ENCODE measurements at places on chromosomes 2 and 18.

- no peaks in the 10 kb centered on the region for H3K36me3 ChIP-seq
- peak overlapping the region; percentile 65 for H3K4me3 ChIP-seq
- peaks cover 10% of the 10 kb centered on the region for H3K27me3 ChIP-seq
- DNase-seq: peak; percentile 85
- peak overlapping the region; percentile 80 for H3K27ac ChIP-seq
- peaks cover 31% of the 10 kb centered on the region for H3K4me1 ChIP-seq
These were observed 13.3 kb downstream of the CHRNA1 start for GRCh38 chr2:174750923-174751441.

GRCh38 chr2:32865399-32866068, 81.2 kb upstream of the LTBP1 start:
- H3K27ac ChIP-seq: no peak overlapping the region
- DNase-seq: no peak
- H3K36me3 ChIP-seq: no peaks in the 10 kb centered on the region
- H3K27me3 ChIP-seq: peaks cover 2% of the 10 kb centered on the region

- DNase-seq: no peak
- H3K27ac ChIP-seq: no peak overlapping the region
- no peaks in the 10 kb centered on the region for H3K4me1 ChIP-seq
- H3K27me3 ChIP-seq: no peaks in the 10 kb centered on the region
These were observed 52.6 kb downstream of the SH3BP4 start for GRCh38 chr2:235004329-235004903.

- no peaks in the 10 kb centered on the region for H3K27me3 ChIP-seq
- peaks cover 5% of the 10 kb centered on the region for H3K4me1 ChIP-seq
- no peak overlapping the region for H3K27ac ChIP-seq
- no peak overlapping the region for H3K4me3 ChIP-seq
- no peak for DNase-seq
These were observed 135.1 kb downstream of the NCOA1 start for GRCh38 chr2:24626131-24626530.

DNA sequence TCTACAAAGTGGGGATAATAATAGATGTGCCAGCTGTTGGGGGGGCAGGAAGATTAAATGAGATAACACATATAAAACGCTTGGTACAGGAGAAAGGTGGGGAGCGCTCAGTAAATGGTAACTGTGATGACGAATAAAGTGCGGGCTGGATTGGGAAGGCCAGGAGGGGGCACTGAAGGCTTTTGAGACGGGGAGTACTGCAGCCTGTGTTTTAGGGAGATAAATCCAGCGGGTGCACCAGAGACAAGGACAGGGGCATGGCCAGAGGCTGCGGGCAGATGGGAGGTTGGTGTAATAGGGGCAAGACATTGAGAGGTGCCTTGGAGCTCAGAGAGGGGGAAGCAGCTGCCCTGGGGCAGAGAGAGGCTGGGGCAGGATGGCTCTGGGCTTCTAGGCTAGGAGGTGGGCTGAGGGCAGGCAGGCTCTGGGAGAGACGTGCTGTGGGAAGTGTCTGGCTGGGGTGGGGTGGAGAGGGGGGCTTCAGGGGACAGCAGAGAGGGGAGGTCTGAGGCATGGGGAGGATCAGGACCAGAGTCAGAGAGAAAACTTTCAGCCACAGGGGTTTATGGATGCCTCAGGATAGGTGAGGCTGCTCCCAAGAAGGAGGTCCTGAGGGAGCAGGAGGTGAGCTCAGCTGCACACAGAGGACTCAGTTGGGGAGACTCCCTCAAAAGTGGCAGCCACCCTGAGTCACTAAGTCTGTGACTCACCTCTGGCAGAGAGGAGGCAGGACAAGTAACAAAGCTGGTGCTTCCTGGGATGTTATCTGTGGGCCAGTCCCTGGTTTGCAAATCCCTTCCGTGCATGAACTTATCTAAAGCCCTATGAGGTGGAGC, 18.8 kb downstream of the TEX44 start:
- H3K36me3 ChIP-seq: no peaks in the 10 kb centered on the region
- no peaks in the 10 kb centered on the region for H3K27me3 ChIP-seq
- DNase-seq: peak; percentile 82
- H3K4me1 ChIP-seq: peaks cover 38% of the 10 kb centered on the region
- H3K4me3 ChIP-seq: peak overlapping the region; percentile 86
